ENCODE measurements at places on chromosomes 7 and 10. TPM values are rescaled to one million over a fixed set of nuclear protein-coding genes. Genes with fewer than 3 reads are reported as not detected.

- peak; percentile 64 for DNase-seq
Measured at GRCh38 chr7:143490717-143491306, 13.1 kb downstream of the TAS2R41 start.

Gene MEOX2
- total RNA-seq = 3.3 TPM

Gene ICA1
- total RNA-seq = 61.9 TPM

Gene SPACDR
- not detected for total RNA-seq

- no peak for DNase-seq
Measured at GRCh38 chr7:7498856-7499255, 36.8 kb downstream of the COL28A1 start.

DNA sequence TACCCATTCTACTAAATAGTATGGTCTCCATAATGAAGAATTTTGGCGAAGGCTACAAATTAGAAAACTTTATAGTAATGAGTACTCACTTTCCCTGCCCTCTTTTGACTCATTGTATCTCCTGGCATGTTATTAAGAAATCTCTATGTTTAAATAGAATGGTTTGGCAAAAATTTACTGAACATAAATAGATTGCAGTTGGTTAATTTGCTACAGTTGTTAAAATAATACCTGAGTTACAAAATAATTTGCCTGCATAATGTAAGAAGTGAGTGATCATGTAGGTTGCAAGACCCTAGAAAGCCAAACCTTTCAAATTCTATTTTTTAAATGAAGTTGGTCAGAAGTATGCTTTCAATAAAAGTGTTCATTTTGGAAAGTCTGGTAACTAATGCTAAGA, 176.8 kb upstream of the AHR start:
- no peak for DNase-seq

Gene IL2RA
- 16.5 TPM for total RNA-seq

DNA sequence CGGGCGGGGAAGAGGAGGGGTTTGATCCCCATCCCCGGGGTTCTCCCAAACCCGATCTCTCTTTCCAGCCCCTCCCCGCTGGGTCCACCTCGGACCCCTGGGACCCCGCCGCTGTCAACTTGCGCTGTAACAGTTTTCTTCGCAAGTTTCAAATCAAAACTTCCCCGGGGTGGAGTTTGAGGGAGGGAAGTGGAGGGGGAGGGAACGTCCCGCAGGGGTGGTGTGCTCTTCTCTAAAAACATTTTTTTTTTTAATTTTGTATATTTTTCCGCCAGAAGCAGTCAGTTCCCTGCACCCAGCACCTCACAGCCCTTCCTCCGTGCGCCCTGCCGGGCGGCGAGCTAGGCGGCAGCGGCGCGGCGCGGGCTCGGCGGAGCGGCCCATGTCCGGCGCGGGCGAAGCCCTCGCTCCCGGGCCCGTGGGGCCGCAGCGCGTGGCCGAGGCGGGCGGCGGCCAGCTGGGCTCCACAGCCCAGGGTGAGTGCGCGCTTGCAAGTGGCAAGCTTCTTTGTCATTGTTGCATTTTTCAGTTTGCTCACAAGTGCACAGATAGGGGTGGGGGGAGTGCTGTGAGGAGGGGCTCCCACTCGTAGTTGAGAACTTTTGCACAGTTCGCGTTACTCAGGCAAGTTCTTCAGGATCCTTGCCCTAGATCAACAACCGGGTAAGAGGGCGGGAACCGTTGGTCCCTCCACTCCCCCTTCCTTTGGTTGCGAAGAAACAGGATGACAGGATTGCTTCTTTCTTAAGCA, 933 bp downstream of the MDFIC start:
- DNase-seq = peak; percentile 46

DNA sequence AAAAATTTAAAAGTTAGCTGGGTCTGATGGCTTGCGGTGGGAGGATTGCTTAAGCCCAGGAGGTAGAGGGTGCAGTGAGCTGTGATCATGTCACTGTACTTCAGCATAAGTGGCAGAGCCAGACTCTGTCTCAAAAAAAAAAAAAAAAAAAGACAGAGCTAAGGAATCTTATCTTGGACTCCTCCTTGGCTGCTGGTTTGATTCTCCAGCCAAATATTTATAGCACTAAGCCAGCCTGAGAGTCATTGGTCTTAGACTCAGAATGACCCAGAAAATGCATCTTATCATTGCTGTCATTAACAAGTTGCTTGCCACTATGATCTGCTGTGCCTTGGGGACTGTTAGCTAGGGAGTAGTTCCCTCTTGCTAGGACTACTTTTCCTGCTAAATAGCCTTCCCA, 164.7 kb downstream of the GNAT3 start:
- DNase-seq = no peak

Gene TSPAN13
- 26.8 TPM for total RNA-seq

Gene TFEC
- 16.6 TPM for total RNA-seq

- no peak for DNase-seq
Measured at GRCh38 chr7:106339513-106340246, 54.9 kb upstream of the NAMPT start.

Gene SFRP4
- 1.2 TPM for total RNA-seq

DNA sequence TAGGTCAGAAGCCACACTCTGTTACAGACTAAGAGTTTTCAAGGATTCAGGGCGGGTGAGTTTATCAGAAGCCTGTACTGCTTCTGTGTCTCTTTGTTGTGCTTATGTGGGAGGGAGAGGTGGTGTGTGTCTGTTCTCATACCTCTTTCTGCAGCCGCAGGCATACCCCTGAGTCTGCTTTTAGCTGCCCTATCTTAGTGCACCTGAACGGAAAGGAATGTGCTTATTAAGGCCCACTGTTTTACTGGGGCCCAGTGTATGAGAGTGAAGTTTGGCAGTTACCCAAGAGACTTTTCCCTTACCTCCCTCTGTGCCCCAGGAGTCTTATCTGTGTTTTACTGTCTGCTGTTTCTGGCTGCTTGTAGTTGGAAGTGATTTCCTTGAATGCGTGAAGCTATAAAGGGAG, 104.3 kb downstream of the TYW1 start:
- DNase-seq = peak; percentile 47

Gene CALHM1
- not detected for total RNA-seq

Gene HPS6
- total RNA-seq = 22.9 TPM

Gene VPS37D
- not detected for total RNA-seq

Gene ADRA2A
- 4.6 TPM for total RNA-seq

DNA sequence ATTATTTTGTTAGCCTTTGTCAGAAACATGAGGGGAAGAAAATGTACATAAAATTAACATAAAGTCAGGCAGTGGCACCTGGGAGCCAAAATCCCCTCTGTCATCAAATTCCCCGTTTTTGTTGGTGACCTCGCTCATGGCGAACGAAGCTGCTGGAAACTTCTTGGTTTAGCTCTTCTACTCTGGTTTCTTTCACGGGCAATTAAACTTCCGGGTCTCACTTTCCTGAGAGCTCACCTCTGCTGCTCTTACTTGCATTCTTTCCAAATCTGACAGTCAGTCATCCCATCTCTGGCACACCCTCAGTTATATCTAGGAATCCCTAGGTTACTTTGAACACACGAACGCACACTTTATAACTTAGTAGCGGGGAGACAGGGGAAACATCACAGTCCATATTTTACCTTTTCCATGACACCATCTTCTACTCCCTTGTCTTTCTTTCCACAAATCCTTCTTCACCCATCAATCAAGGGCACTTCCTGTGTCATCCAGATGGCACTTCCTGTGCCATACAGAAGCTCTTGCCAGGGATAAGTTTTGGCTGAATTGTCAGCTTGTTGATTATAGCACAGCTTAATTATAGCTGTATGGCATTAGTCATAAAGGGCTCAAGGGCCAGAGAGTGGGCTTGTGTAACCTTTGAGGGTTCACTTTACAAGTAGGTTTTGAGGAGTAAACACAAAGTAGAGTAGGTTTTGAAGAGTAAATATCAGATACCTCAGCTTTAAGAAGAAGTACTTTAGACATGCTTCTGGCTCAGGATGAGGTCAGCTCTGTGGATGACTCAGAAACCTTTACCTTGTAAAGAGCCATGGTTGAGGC, 105.1 kb downstream of the GATA3 start:
- DNase-seq = no peak

Gene SLC16A12
- not detected for total RNA-seq

Gene FGF8
- total RNA-seq = not detected
